A549 treated with AZD2906 at 1 μM for 4 hours (cell line): ENCODE measurements at places on chromosomes 1 and 21. TPM values are rescaled to one million over a fixed set of nuclear protein-coding genes. Genes with fewer than 3 reads are reported as not detected.

Gene PDIK1L
- 1.7 to 2.4 TPM (median 1.9 TPM) in 5 replicates for total RNA-seq

Gene PGLYRP4
- not detected in 5 replicates for total RNA-seq

Gene BMP8A
- total RNA-seq = 0.07 to 0.29 TPM (median 0.13 TPM) in 5 replicates

Gene FALEC
- 0.13 to 0.35 TPM (median 0.26 TPM) in 4 of 5 replicates, not detected in the other for total RNA-seq

Gene INKA2
- total RNA-seq = 1.9 to 2.4 TPM (median 2.1 TPM) in 5 replicates

Gene PGBD5
- total RNA-seq = 0.23 to 0.52 TPM (median 0.34 TPM) in 5 replicates

Gene ZMPSTE24
- total RNA-seq = 35.9 to 43.0 TPM (median 36.8 TPM) in 5 replicates

Gene TRIM17
- total RNA-seq = not detected in 5 replicates
